Stimulated activated CD4-positive, alpha-beta T cell treated with anti-CD3 and anti-CD28 coated beads, Interleukin-1b, Interleukin-23, amount 100 ng/mL, for 1 hour (primary cell): ENCODE measurements at places on chromosomes 5 and 9.

DNA sequence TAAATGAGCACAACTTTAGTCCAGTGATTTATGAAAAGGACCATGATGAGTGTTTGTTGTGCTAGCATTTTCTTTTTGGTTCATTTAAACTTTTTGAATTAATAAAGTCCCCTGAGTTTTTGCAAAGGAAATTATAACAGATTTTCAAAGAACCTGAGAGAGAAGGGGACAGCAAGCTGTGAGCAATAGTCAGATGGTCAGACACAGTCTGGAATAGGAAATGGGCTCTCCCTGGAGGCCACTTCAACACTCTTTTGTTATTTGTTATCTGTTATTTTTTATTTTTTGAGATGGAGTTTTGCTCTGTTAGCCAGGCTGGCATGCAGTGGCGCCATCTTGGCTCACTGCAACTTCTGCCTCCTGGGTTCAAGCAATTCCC, 171.1 kb downstream of the ARHGEF28 start:
- no peak for DNase-seq

DNA sequence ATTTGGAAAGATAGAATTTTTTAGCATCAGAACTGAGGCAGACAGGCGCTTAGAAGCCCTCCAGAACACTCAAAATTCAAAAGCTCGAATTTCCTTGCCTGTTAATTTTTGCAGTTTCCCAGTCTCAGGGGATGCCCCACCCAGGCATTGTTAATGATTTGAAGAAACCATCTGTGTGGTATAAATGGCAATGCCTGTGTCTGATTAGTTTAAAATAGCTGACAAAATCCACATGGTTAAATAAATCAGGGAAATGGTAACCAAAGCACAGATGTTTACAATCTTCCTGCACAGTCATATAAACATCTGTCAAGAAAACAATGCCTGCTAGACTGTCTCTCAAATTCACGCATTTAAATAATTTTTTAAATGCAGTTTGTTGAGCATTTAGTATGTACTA, 185.2 kb upstream of the RGMB start:
- DNase-seq, result no peak

GRCh38 chr5:128193665-128194390, 110.3 kb downstream of the SLC12A2 start:
- no peak for DNase-seq

DNA sequence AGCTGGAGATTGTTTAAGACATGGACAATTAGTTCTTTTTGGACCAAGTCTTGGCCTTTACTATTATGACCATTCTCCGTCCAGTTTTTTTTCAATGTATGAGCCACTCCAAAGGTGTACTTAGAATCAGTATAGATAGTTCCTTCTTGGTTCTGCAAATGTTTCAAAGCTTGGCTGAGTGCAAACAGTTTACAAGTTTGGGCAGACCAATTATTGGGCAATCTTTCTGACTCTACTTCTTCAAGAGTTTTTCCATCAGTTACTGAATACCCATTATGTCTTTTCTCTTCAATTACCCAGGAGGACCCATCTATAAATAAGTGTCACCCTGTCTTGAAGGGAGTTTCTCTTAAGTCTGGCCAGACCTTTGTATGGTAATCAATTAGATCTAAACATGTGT, 15.5 kb downstream of the IFT74 start:
- no peak for DNase-seq

GRCh38 chr5:62643556-62644451, 65.2 kb downstream of the LRRC70 start:
- DNase-seq, result no peak

- no peak for DNase-seq
Observed at GRCh38 chr5:44183753-44184152, 205.5 kb downstream of the FGF10 start.

DNA sequence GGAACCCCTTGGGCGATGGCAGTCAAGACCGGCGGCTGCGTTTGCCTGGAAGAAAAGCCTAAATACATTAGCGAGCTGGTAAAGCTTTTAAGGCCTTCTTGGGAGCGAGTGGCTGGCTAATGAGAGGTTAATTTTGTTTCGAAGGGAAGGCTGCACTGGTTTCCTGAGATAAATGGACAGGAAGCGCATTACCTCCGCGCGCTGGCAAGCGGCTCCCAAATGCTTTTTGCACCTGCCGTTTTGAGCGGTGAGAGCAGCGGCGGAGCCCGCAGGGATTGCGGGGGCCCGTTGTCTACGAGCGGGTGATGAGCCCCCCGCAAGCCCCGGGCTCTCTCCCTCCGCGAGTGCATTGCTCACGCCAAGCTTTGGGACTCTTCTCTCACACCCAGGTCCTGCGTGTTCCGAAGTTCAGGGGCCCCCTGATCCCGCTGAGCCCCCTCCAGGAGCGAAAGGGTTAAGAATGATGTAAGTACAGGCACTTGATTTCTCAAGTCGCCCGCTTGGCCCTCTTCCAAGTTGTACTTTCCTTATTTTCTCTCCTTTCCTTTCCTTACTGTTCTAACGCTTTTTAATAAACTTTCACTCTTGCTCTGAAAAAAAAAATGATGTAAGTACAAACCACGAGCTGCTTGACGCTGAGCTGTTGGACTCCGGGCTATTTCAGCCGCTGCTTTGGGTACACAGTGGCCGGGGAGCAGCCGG, 3.1 kb upstream of the RGMB start:
- DNase-seq, result no peak

DNA sequence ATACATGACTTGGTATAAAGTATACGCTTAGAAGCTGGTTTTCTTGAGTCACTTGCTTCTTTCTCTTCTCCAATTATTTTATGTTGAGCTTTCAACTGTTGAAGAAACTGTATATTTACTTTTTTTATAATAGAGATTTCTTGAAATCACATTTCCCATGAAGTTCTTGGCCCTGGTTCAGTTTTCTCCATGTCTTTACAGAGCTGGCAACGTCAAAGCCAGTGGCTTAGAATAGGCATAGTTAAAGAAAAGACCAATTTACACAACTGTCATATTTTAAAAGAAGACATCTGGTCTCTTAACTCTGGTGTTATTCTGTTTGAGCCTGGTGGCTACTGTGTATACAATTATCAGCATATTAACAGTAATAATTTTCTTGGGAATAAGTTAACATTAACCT, 1249.3 kb downstream of the CDH12 start:
- no peak for DNase-seq

DNA sequence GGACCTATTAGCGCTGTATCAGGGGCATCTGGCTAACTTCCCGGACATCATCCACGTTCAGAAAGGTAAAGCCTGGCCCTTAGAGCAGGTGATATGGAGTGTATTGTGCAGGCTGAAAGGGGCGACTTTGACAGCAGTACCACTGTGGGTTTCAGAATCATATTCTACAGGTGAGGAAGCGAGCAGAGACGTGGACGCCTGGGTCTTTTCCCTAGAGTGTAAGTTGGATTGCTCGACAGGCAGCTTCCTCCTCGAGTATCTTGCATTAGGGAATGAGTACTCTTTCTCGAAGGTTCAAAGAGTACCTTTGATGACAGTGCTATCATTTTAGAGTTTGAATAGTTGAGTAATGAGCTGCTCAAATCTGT, 1.9 kb downstream of the SNX18 start:
- no peak for DNase-seq

GRCh38 chr9:14424983-14425382, 111.0 kb upstream of the NFIB start:
- DNase-seq, result no peak

- no peak for DNase-seq
Observed at GRCh38 chr9:115374724-115375268, 256.8 kb upstream of the TNC start.

DNA sequence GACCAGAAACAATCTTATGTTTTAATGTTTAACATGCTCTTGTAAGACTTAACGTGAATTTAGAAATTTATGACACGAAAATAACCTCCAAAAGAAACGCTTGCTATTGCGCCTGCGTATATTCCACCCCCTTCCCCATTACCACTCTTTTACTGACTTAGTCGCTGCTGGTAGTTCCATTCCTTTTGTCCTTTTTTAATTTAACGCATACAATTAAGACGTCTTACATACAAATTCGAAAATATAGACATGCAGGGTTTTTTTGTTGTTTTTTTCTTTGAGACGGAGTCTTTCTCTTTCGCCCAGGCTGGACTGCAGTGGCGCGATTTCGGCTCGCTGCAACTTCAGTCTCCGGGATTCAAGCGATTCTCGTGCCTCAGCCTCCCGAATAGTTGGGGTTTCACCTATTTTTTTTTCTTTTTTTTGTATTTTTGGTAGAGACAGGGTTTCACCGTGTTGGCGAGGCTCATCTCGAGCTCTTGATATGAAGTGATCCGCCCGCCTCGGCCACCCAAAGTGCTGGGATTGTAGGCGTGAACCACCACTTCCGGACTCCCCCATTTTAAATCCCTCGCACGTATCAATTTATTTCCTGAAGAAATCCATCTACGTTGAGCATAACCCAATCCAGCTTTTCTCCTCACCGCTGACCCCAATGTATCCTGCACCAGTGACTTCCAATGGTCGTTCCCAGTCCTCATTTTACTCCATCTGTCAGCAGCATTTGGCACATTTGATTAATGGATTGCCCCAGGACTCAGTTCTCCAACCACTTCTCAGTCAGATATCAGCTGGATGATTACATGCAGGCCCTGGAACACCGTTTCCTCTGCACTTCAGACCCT, 684 bp upstream of the MED7 start:
- DNase-seq, result no peak

- no peak for DNase-seq
Observed at GRCh38 chr9:79573412-79573923, 1.7 kb downstream of the TLE4 start.

GRCh38 chr9:28915202-28915930, 1342.1 kb upstream of the C9orf72 start:
- DNase-seq, result no peak

GRCh38 chr5:74070766-74071165, 444.8 kb downstream of the ARHGEF28 start:
- DNase-seq, result no peak

DNA sequence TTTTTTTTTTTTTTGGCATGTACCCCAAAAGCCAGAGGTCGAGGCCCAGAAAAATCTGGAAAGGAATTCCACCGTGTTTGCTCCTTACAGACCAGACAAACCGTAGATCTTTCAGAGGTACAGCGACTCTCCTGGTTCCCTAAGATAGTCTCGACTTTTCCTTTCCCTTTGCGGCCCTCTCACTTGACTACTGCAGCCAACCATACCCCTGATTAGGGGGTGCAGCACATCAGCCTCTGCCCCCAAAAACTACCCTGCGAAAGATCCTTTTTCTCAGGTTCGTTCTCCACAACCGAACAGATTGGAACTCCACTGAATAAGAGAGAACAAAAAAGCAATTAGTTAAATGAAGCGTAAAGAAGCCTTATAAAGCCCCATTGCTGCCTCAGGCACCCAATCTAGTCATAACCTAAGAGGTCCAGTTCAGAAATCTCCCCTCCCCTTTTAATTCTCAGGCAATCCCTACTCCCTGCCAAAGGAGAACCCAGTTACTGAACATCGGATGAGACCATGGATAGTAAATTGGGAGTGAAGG, 379 bp upstream of the TICAM2 start:
- DNase-seq, result no peak

DNA sequence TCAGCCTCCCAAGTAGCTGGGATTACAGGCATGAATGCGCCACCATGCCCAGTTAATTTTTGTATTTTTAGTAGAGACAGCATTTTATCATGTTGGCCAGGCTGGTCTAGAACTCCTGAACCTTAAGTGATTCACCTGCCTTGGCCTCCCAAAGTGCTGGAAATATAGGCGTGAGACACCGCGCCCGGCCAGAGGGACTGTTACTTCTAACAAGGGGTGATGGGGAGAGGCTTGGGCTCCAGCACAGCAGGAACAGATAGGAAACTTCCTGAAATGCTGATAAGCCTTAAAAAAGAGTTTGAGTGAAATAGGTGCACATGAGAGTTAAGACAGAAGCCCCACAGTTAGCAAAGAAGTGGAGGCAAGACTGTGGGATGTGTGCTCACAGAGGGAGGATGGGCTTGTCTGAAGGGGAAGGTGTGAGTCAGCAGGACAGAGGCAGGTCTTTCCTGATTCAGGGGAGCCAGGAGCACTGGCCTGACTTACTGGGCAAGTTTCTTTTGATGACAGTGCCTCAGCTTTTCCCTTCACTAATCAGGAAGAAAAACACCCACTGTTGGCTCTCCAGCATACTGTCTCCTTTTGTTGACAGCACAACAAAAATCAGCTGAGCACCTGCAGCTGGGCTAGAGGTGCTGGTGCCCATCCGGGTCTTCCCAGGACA, 68.4 kb downstream of the RAD23B start:
- no peak for DNase-seq

- DNase-seq, result no peak
Observed at GRCh38 chr9:127419348-127419747, 4.8 kb upstream of the ZNF79 start.

- no peak for DNase-seq
Observed at GRCh38 chr5:3678801-3679200, 83.2 kb downstream of the IRX1 start.

GRCh38 chr5:88396000-88396535, 127.4 kb upstream of the TMEM161B start:
- no peak for DNase-seq

DNA sequence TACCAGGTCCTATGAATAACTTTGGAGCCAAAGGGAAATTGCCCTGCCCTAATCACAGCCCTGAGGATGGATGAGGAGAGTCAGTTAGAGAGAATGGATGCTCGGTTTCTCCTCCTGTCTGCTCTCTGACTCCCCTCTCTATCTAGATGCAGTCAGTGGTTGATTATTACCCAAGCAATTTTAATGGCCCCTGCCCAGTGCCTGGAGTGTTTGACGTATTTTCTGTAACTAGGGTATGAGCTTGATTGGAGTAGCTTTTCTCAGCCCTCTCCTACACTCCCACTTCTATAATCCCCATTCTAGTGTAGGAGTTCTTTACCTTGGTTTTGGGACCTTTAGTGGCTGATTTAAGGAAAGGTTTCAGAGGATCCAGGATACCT, 60.4 kb downstream of the DOCK2 start:
- no peak for DNase-seq

GRCh38 chr5:163436515-163436914, 880 bp upstream of the CCNG1 start:
- no peak for DNase-seq

- DNase-seq, result no peak
Observed at GRCh38 chr5:176407456-176408251, 8.7 kb downstream of the CLTB start.

- no peak for DNase-seq
Observed at GRCh38 chr5:176508603-176509002, 28.6 kb downstream of the RNF44 start.

GRCh38 chr5:133844836-133845235, 123.6 kb downstream of the C5orf15 start:
- no peak for DNase-seq

- no peak for DNase-seq
Observed at GRCh38 chr5:138757061-138757776, 4.0 kb downstream of the CTNNA1 start.
